ENCODE measurements at places on chromosomes 7 and 10.
A peak's percentile ranks its signal among the peaks of the same experiment; 100 is the strongest.

DNA sequence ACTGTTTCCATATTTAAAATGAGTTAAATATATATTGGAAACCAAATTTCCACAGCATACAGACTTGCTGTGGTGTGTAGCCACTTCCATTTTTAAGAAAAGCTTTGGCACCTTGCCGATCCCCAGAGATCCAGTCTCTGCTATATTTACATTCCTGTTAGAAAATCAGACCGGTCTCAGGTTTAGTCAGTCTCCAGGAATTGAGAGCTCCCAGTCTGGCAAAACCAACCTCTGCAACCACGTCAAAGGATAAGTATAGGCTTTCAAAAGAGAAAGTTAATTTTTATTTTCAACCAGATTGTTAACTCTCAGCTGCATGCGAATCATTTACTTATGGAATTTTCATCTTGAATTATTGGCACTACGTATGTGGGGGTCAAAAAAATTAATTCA, 28.2 kb downstream of the PUS7 start:
- no peak for DNase-seq

DNA sequence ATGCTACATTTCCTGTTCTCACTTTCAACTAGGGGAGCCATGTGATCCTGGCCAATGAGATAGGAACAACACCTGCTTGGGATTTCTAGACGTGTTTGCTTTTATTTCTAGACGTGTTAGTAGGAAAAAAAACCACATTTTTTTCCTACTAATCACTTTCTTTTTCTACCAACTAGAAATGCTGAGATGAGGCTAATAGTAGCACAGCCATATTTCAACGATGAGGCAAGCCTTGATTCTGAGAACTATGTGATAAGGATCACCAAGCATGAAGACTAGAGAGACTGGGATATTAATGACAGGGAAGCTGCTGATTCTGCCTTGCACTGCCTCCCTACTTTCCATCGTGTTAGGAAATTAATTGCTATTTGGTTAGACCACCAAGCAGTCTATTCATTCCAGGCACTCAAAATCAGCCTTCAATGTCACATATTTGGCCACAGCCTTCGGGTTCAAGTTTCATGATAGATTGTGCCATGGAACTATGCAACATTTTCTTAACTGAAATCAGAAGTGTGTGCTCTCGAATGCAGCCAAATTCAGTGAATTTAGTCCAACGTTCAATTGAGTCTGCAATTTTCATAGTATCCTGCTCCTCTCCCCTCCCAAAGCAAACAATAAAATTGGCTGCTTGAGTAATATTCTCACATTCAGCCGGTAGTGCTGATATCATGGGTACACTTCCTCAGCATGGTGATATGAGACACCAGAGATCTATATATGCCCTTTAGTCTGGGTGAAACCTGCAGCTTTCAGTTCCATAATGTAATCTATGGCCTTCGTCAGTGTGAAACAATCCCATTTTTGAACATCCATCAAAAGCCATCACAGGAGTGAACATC, 98.1 kb downstream of the GPR37 start:
- peak; percentile 61 for DNase-seq

- DNase-seq: peak; percentile 62
These were observed 192.1 kb downstream of the LRMDA start for GRCh38 chr10:75623310-75624093.

DNA sequence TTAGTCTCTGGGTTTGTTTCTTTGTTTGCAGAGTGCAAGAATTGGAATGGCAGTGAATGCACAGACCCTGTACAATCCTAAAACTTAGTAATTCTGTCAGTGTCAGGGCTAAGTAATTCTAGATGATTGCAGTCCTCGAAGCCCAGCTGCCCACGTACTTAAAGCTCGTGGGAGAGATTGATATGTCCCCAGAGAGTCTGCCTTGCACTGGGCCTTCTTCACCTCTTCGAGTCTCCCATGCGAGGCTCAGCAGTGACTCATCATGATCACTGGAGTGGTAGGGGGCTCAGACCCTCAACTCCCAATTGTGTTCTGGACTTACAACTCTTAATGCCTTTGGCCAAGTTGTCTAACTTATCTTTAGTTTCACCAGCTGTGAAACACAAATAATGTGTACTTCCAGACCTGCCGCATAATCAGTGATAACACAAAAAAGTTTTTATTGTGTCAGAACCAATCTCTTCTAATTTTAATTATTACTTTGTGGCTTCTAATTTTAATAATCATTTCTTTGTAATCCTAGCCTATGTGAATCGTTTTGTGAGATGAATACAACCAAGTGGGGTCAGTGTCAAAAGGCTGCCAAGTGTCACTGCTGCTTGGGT, 345.6 kb upstream of the LRGUK start:
- DNase-seq: peak; percentile 84

GRCh38 chr10:6072215-6072934, 10.2 kb upstream of the IL2RA start:
- no peak for DNase-seq

GRCh38 chr7:41110186-41110585, 592.7 kb downstream of the INHBA start:
- DNase-seq: no peak
